ENCODE measurements at places on chromosomes 16 and 17.

- no peak for DNase-seq
These were observed 5.1 kb upstream of the NPTX1 start for GRCh38 chr17:80481284-80482057.

DNA sequence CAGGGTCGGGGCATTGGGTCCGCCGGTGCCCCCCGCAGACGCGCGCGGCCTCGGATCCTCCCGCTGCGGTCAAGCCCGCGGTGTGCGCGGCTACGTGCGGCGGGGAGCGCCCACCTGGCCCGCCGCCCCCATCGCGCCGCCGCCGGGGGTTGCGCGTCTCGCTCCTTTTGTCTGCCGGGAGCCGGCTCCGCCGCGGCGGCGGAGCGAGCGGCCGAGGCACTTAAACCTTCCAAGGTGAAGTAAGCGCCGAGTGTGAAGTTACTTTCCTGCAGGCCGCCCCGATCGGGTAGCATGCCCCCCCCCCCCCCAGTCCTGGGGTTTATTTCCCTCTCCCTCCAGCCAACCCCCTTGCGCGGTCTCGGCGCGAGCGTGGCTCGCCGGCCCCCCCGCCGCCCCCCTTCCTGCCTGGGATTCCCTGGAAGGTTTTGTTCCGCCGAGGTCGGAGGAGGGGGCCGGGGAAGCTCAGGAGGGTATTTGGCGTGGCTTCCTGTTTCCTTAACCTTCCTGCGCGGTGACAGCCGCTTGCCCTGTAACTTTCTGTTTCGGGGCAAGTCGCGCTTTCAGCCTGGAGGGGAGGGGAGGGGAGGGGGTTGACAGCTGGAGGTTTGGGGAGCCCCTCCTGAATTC is 56.6 kb upstream of the GSE1 start:
- DNase-seq, result no peak

- no peak for DNase-seq
These were observed 1.0 kb downstream of the DCTN5 start for GRCh38 chr16:23642246-23642774.

- no peak for DNase-seq
These were observed 654 bp downstream of the TNFAIP1 start for GRCh38 chr17:28335959-28336871.

DNA sequence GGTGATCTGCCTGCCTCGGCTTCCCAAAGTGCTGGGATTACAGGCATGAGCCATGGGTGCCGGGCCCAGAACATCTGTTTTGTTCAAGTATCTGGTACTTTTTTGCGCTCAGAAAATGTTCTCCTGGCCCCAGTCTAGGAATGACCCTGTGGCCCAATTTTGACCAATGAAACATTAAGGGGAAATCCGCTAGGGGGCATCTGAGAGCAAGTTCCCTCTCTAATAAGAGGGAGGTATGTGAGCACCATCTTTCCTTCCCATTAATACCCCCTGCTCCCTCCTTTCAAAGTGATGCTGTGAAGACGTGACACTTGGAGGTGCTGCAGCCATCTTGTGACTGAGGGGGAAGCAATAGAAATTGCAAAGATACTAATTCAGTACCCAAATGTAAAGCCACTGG is 16.5 kb upstream of the CLEC3A start:
- DNase-seq, result no peak

All from gastrocnemius medialis (tissue), 4 donors.